H9 (cell line): ENCODE measurements at places on chromosomes 2 and 18.
A peak's percentile ranks its signal among the peaks of the same experiment; 100 is the strongest.

DNA sequence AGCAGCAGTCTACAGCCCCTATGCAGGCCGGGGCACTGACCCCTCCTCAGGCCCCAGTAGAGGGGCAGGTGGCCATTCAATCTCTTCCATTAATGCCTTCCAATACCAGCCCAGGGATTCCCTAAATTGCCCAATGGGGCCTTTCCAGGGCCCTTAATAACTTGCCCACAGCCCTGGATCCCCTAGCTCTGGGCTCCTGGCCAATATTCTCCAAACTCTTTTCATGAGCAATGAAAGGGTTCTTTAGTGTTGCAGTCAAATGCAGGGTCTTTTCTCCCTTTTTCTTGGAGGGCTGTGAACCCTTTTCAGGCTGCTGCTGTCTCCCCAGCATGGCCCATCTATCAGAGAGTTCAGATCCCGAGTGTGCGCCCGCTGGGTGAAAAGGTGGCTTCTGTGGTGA lies 41.3 kb upstream of the SLC1A4 start:
- DNase-seq = no peak

- peak; percentile 69 for DNase-seq
These were observed 218.8 kb downstream of the DYSF start for GRCh38 chr2:71671895-71672825.

DNA sequence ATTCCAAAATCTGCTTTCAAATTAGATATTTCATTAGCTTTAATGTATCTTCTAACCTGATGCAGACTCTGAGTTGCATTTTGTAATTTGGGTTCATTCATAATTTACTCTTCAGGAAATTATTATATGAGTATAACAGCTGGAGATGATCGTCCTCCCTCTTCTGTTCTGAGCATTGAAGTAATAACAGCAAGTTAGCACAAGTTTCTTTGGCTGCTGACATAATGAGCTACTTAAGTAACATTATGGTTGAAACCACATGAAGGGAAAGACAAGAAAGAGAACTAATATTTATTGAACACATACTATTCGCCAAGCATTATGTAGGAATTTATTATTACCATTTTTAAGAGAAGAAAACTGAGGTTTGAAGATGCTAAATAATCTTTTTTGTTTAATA lies 75.1 kb downstream of the CPO start:
- no peak for DNase-seq

GRCh38 chr2:224658780-224659405 lies 57.3 kb downstream of the CCDC195 start:
- no peak for DNase-seq

DNA sequence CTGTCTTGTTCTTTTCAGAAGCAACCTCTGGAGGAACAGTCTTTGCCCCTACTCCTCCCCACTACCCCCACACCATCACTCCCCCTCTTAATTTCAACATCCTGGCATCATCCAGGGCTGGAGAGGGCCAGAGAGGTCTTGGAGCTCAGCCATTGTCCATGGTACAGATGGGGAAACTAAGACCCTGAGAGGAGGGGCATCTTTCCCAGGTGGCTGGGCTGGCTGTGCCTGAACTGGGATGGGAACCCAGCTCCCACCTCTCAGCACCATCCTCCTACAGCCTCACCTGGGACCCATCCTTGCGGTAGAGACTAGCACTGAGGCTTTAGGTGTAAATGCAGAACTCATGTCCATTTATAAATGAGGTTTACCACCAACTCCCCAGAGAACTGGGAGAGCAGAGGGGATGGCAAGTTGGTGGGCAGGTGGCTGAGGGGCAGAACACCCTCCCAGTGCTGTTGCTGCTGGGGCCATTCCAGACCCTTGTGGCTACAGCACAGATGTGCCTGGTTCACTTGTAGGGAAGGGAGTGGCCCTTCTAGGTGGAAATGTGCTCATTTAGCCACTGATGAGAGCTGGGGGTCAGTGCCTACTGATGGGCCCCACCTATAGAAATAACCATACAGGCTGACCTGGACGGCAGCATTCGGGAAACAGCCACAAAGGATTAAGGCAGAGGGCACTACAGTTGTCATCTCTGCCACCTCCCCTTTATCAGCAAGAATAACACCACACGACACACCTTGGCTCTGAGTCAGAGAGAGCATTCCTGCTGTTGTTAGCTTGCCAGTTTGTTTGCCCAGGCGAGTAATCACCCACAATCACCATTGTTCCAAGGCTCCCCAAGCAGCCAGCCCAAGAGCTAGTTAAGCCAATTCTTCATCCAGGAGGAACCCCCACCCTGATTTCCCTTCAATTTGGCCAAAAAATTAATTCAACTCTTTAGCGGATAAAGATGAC lies 2.1 kb downstream of the MLPH start:
- DNase-seq = no peak

GRCh38 chr2:43417300-43417699 lies 178.5 kb downstream of the THADA start:
- DNase-seq = no peak

DNA sequence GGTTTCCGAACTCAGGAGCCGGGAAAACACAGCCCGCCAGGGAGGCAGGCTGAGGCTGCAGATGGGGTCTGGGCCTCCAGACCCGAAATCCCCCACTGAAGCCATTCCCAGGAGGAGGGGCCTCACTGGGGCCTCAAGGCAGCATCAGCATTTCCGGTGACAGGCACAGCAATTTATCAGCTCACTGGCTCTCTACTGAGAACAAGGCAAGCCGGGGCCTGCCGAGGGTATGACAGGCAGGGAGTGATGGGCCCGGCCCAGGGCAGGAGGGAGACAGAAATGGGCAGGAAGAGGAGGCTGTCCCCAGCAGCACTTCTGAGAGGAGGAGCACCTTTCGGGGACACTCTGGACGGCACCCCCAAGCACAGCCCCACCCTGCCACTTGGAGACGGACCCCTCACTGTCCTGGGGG lies 12.5 kb downstream of the SDC1 start:
- DNase-seq = no peak

- DNase-seq = peak; percentile 20
These were observed 419 bp upstream of the GPR55 start for GRCh38 chr2:230925443-230925878.

DNA sequence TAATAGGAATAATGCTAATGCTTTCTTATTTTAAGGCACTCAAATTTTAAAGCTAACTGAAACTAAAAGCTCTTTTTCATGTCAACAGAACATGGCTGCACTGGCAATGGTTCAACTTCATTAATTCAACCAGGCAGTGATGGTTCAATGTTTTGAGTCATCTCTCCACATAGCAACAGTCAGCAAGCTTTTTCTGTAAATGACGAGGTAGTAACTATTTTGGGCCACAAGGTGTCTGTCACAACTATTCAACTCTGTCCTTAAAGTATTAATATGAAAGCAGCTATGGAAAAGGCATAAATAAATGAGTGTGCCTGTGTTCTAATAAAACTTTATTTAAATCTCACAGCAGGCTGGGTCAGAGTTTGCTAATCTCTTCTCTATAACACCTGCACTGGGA lies 1425.6 kb upstream of the PIK3C3 start:
- DNase-seq = no peak

- DNase-seq = peak; percentile 85
These were observed 139.6 kb downstream of the TRABD2A start for GRCh38 chr2:84741182-84741822.

GRCh38 chr2:218823196-218823855 lies 8.3 kb downstream of the PRKAG3 start:
- DNase-seq = no peak

GRCh38 chr2:207879536-207879935 lies 109.8 kb upstream of the FZD5 start:
- DNase-seq = no peak

DNA sequence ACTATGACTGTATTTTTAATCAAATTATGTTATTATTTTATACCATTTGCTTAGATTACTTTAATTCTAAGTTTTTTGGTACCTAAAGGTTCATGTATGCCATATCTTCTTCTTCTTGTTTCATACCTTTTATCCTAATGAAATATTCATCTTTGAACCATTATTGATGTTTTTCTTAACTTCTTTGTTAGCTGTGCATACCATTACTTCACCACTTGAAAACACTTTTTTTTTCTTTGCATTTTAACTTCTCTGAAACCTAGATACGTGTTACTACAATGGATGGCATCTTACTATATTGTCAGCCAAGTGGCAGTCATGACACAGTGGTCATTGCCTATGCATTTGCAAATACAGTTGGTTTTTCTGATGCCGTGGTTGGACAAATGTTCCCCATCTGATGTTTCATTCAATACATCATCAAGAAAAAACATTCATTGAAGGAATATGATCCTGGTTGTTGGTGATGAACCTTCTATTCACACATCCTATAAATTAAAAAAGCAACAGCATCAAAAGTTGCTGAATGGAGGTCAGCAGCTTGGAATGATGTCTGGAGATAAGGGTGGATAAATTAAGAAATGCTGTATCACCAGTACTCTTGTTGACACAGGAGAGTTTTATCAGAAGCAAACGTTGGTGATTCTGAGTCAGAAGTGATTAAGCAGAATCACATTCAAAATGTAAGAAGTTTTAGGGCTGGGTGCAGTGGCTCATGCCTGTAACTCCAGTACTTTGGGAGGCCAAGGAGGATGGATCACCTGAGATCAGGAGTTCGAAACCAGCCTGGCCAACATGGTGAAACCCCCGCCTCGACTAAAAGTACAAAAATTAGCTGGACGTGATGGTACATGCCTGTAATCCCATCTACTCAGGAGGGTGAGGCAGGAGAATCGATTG lies 7.4 kb downstream of the IL36A start:
- no peak for DNase-seq

GRCh38 chr2:120406566-120406965 lies 60.6 kb downstream of the INHBB start:
- DNase-seq = no peak

DNA sequence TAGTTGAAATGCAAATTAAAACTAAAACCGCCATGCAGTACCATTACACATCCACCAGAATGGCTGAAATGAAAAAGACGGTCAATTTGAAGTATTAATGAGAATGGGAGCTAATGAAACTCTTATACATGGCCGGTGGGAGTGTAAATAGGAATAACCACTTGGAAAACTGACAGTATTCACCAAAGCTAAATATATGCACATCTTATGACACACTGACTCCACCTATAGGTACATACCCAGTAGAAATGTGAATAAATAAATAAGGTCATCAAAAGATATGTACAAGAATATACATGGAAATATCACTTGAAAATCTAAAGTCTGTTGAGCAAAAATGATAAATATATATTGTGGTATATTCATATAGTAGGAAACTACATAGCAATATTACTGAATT lies 57.7 kb downstream of the CWC22 start:
- no peak for DNase-seq

- DNase-seq = no peak
These were observed 39.8 kb downstream of the TRAK2 start for GRCh38 chr2:201411421-201411820.

- no peak for DNase-seq
These were observed 264.6 kb upstream of the TRIB2 start for GRCh38 chr2:12452185-12452584.

GRCh38 chr18:10826400-10826799 lies 300.6 kb downstream of the NAPG start:
- DNase-seq = no peak

DNA sequence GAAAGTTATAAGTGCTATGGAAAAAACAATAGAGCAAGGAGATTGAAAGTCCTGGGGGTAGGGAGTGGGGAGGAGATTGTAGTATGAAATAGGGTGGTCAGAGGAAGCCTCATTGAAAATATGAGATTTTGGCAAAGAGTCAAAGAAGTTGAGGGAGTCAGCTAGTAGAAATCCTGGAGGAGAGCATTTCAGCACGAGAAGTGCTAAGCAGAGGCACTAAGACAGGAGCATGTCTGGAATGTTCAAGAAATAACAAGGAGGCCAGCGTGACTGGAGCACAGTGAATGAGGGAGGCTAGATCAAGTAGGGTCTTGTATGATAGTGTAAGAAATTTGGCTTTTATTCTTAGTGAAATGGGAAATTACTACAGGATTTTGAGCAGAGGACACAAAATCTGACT lies 2.1 kb upstream of the TSPYL6 start:
- no peak for DNase-seq
